ENCODE measurements at places on chromosomes 11 and 22.

DNA sequence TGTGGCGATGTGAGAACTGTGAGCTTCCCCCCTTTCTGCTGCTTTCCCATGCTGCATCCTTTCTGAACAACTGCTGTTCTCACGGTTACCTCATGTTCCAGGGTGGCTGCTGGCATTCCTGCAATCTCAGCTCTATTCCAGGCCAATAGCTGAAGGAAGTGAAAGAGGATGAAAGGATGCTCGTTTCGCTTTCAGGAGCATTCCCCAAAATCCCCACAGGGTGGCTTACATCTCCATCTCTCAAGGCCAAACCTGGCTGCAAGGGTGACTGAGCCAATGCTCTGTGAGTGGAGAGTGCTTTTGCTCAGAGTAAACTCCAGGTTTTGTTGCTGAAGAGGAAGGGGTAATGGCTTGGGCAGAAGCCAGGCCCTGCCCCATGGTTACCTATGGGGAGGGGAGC is 848.2 kb downstream of the BRD1 start:
- DNase-seq, result peak; percentile 49

- DNase-seq, result no peak
Observed at GRCh38 chr11:47111318-47111804, 65.3 kb downstream of the ARFGAP2 start.

- DNase-seq, result peak; percentile 37
Observed at GRCh38 chr22:27258616-27259172, 542.9 kb downstream of the MN1 start.

- peak; percentile 75 for DNase-seq
Observed at GRCh38 chr11:18203723-18204122, 31.1 kb downstream of the MRGPRX4 start.

GRCh38 chr11:122633219-122633829 is 22.2 kb upstream of the UBASH3B start:
- peak; percentile 49 for DNase-seq

DNA sequence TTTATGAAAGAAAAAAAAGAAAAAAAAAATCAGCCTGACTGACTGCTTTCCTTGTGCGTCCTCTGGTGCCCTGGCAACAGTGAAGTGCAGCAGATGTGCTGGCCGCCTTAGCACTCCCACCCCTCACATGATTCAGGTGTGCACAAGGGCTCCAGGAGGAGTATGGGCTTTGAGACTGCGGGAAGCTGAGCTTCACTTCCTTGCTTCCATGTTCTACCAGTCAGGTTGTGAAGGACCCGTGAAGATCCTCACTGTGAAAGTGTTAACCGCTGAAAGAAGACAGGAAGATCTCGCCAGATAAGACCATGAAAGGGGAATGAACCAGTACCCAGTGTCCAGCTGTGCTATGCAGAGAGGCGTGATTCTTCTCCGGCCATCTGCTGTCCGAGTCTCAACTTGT is 48.2 kb downstream of the HIRA start:
- DNase-seq, result no peak

DNA sequence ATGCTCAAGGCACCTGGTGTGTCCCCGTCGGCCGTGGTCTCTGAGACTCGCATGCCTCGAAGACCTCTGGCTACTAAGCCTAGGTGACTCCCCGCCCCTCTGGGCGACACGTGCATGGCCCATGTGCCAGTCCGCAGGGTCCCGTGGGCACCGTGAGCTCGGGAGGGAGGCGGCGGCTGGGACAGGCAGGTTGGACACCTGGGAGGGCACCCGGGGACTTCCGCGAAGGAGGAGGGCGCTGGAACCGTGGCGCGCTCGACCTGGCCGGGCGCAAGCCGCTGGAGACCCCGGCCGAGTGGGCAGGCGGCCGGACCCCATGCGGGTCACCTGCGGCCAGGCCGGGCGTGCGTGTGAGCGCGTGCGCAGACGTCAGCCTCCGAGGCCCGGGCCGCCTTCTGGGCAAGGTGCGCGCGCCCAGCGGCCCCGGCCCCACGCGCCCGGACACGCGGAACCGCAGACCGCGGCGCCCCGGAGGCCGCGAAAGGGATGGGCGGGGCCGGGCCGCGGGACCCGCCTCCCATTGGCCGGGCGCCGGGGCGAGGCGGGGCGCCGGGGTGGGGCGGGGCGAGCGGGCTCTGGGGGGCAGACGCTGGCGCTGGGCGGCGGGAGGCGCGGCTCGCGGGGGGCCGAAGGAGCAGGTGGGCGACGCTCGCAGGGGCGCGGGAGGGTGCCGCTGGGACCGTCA is 579 bp upstream of the RASD2 start:
- peak; percentile 92 for DNase-seq

GRCh38 chr22:45036154-45036553 is 26.3 kb upstream of the PHF21B start:
- no peak for DNase-seq

Measured in iPS-NIHi11 (cell line).